Stimulated activated CD4-positive, alpha-beta T cell treated with anti-CD3 and anti-CD28 coated beads, Interleukin-15, amount 100 ng/mL, for 48 hours (primary cell): ENCODE measurements at places on chromosomes 6 and 20.

DNA sequence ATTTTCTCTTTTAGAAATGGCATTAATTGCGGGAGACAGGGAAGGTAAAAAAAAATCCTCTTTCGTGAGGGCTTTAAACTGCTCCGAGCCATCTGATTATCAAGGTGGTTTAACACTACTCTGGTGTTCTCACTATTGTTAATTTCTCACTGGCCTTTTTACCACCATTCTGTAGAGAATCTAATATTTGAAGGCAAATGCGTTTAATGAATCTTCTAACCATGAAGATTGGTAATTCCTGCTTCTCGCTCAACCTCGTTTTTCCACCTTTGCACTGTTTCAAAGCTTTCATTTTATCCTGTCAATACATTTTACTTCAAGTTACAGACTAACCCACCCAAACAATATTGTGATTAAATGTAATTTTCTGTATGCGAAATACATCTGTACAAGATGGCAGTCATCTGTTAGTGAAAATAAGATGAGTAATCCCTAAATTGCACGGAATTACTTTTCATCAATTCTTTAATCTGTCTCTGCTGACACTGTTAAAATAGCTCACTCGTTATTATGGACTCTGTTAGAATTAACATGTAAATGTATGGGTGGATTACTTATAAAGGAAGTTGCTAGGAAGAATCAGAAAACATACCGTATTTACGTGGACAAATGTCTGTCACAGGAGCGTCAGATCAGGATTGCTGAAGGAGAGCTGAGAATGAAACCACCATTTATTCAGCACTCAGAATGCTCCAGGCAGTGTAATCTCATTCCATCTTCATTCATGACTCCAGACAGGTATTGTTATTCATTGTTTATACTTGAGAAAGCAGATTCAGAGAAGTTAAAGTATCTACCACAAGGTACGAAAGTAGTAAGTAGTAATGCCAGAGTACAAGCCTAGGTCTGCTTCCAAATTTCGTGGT, 1.1 kb upstream of the LCA5 start:
- no peak for DNase-seq

GRCh38 chr6:31659649-31660380, 763 bp downstream of the C6orf47 start:
- no peak for DNase-seq

DNA sequence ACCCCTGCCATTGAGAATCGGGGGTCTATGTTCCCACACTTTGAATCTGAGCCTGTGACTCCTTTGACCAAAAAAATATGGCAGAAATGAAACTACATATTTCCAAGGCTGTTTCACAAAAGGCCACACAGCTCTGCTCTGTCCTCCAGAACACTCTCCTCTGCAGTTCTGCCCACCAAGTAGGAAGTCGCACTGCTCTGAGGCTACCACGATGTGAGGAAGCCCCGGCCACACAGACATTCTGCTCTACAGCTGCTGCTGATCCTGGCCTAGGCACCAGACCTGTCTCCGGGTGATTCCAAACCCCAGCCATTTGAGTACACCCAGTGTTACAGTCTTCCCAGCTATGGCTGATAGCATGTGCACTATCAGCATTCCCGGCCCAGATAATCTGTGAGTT, 85.1 kb downstream of the LYRM4 start:
- DNase-seq = no peak

DNA sequence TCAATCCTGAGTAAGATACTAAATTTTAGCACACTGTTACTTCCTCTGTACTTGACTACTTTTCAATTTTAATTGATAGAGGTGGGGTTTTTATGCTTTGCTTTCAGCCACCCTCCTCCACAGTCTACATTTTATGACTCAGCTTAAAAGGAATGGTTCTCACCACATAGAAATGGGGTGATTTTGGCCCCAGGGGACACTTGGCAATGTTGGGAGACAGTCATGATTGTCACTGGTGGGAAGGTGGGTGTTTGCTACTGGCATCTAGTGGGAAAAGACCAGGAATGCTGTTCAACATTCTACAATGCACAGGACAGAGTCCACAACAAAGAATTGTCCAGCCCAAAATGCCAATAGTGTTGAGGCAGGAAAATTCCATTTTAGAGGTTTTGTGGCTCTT, 71.3 kb downstream of the PCSK2 start:
- no peak for DNase-seq

GRCh38 chr6:11309947-11310665, 77.6 kb upstream of the NEDD9 start:
- DNase-seq = no peak

DNA sequence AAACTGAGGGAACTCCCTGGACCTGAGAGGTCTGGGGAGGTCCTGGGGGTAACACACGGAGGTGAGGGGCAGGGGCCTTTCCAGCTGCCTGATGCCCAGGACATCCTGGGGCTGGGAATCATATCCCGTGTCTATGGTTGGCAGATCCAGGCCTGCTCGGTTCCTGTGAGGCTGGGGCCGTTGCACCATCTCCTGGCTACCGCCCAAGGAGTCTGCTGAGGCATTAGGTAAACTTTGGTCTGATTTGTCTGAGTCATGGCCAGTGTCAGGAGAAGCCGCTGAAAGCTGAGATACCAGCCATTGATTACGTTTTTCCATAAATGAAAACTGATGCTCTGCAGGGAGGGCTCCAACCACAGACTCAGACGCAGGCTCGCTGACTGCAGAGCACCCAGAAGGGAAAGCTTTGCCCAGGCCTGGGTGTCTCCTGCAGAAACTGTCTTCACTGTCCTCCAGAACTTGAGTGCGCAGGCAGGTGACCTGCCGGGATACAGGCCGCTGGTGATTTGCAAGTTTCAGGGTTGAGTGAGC, 14.2 kb downstream of the TRAF3IP2 start:
- no peak for DNase-seq

DNA sequence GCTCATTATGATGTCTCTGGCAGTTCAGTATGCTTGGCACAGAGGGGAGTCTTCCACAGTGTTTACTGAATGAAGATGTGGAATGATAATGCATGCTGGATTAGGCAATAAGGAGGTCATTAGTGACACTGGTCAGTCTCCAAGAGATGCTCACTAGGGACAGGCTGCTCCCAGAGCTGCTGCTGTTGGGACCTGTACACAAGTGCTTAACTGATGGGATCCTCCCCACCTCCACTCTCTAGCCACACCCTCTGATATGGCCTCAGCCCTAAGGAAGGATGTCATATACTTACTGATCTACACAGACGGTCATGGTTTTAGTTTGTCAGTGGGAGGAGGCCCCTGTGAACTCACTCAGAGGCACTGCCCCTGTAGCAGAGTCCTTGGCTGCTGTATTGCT, 73.4 kb downstream of the MYB start:
- DNase-seq = no peak

DNA sequence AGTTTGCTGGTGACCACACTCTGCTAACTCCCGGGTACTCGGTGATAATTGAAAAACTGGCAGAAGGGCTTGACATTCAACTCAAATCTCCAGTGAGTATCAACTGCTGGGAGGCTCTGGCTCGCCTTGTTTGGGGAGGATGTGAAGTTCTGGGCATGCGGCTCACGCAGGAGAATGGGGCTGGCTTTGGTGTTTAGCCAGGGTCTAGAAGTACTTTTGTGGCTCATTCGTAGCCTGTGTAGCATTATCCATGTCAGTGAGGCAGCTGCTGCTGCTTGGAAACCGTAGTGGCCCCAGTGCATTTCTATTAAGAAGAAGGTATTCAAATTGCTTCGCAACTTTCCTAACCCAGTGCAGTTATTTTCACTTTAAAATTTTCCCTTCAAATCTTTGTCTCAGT, 52.2 kb downstream of the KDM1B start:
- DNase-seq = no peak

- DNase-seq = no peak
These were observed 654.8 kb upstream of the POU3F2 start for GRCh38 chr6:98179606-98180005.

- DNase-seq = no peak
These were observed 2.6 kb upstream of the GID8 start for GRCh38 chr20:62935204-62935967.

DNA sequence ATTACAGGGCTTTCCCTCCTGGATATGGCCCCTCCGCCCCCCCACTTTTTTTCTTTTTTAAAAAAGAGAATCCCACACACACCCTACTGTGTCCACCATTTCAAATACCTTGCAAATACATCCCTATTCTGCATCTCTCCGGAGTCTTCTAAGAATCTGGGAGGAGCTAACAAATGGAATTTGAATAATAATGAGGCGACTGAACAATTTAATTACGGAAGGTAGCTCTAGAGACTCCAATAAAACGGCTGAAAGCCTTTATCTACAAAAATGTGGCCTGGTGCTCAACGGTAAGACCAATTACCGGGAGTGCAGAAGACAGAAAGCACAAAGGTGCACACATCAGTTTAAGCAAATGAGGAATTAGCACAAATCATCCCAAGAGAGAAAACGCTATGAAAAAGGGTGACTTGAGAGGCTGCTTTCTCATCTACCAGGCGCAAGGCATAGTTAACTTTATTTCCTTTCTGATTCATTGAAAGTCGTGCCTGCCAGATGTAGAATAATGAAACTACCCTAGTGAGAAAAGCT, 1.8 kb downstream of the RRAGD start:
- DNase-seq = no peak

DNA sequence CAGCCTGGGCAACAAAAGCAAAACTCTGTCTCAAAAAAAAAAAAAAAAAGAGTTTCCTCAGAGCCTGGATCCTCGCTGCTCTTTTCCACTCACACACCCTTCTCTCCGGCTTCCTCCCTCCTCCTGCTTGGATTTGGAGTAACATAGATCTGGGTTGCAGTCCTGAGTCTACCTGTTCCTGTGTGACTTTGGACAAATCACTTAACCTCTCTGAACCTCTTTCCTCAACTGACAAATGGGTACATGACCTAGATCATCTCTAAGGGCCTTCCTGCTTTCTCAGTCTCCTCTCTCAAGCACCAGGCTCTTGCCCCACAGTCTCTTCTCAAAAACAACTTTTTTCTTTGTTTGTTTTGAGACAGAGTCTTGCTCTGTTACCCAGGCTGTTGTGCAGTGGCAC, 5.6 kb upstream of the R3HDML start:
- DNase-seq = no peak

GRCh38 chr6:140401761-140402160, 1027.3 kb upstream of the CITED2 start:
- DNase-seq = no peak

GRCh38 chr20:22447447-22447778, 137.0 kb downstream of the FOXA2 start:
- no peak for DNase-seq

- DNase-seq = no peak
These were observed 11.8 kb downstream of the BCAS1 start for GRCh38 chr20:54058420-54059139.
